Stimulated activated CD8-positive, alpha-beta memory T cell treated with anti-CD3 and anti-CD28 coated beads, Interleukin-15, amount 100 ng/mL, for 4 hours (primary cell): ENCODE measurements at places on chromosomes 13 and 19.

GRCh38 chr13:30164146-30164545, 143.2 kb downstream of the KATNAL1 start:
- no peak for DNase-seq

GRCh38 chr19:50952910-50953309, at the start of gene KLK5:
Gene KLK5, minus strand, starts transcription at chr19:50953038. Its CDS starts 381 bp downstream, at chr19:50952657.
- DNase-seq, result no peak

DNA sequence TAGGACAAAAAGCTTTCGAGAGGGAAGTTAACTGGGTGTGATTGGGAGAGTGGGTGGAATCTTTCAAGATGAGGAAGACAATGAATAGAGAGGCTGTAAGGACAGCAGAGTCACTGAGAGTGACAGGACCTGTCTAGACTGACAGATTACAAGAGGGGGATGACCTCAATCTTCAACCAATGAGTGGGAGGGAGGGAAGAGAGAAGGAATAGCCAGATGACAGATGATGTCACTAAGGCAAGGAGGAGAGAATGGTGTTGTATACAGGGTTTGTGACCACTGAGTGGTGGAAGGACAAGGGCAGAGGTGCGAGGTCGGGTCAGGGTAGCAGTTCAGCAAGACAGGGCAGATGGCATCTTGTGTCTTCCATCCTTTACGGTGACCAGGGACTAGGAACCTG, 5.8 kb upstream of the ILF3 start:
- DNase-seq, result no peak

DNA sequence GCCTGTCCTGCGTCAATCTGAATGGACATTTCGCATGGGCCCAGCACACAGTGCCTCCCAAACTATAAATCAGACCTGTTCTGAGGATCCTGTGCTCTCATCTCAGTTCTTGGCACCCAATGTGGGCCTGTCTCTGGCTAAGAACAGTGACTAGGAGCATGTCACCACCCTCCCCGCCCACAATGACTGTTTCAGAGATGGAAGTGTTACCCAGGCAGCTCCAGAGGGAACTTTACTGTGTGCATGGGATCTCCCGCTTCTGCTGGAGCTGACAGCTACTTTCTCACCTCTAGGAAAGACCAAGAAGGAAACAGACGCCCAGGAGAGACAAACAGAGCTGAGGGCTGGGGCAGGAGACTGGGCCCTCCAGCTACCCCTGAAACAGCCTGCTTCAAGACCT, 45.0 kb downstream of the KCTD15 start:
- no peak for DNase-seq

DNA sequence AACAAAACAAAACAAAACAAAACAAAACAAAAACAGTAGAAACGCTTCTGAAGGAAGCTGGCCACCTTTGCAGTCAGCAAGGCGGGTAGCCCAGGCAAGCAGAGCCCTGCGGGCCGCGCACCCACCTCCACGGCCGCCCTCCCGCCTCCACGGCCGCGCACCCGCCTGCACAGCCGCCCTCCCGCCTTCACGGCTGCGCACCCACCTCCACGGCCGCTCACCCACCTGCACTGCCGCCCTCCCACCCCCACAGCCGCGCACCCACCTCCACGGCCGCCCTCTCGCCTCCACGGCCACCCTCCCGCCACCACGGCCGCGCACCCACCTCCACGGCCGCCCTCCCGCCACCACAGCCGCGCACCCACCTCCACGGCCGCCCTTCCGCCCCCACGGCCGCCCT, 9.0 kb upstream of the TIMM13 start:
- DNase-seq, result no peak

GRCh38 chr13:94030415-94031119, 448.9 kb downstream of the DCT start:
- DNase-seq, result no peak

GRCh38 chr13:25224151-25224550, 52.1 kb upstream of the AMER2 start:
- no peak for DNase-seq

GRCh38 chr13:77891486-77891885, 27.1 kb downstream of the EDNRB start:
- DNase-seq, result no peak

DNA sequence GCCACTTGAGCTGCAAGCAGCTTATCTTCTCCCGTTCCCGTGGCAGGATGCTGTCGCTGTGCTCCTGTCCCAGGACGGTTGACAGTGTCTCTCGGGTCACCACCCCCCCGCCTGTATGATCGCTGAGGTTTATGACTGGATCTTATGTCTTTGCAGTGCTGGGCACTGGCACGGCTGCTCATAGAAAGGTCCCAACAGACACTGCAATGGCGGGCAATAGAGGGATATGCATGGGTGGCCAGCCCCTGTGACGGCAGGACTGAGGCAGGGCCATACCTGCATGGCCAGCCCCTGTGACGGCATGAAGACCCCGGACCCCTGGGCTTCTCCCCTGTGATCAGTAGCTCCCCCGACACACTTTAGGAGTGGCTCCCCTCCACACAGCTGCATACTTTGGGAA, 307.2 kb downstream of the TEX29 start:
- no peak for DNase-seq

DNA sequence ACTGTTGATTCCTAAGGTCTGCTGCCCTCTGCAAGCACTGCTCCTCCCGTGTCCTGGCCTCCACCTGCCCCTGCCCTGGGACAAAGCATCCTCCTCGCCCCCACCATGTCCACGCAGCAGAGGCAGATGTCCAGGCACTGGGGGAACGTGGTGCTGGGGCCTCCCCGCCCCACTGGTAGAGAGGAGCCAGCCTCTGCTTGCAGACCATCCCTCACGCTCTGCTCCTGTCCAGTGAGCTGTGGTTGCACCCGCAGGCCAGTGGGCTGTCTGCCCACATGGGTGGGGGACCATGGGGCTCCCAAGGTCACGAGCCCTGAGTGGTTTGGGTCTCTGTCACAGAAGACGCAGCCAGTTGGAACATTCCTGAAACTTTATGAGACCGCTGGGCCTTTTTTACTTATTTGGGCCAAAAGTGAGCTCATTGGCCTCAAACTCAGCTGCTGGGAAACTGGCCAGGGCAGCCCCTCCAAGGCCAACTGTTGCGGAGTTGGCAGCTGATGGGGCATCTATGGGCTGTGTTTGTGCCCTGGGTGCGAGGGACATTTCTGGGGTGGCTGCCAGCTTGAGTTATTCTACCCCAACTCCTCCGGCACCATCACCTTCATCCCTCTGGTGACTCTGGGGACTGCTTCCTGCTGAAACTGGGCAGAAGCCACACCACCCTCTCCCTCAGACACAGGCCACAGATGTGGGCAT, 64.8 kb upstream of the F7 start:
- no peak for DNase-seq

- DNase-seq, result no peak
Observed at GRCh38 chr19:48258350-48258749, 2.6 kb upstream of the CARD8 start.

DNA sequence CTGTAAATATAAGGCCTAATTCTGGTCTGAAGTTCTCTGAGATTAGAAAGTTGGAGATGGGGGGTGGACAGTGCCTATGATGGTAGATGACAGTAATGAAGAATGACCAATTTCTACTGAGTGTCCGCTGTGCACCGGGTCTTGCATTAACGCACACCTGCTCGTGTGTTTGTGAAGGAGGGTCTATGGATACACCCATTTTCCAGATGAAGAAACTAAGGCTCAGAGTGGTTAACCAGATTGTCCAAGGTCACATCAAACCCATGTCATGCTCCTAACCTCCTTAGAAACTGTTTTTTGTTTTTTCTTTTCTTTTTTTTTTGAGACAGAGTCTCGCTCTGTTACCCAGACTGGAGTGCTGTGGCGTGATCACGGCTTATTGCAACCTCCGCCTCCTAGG, 13.7 kb downstream of the AXL start:
- no peak for DNase-seq

GRCh38 chr19:34734537-34735103, 577 bp downstream of the ZNF181 start:
- peak; percentile 30 for DNase-seq

DNA sequence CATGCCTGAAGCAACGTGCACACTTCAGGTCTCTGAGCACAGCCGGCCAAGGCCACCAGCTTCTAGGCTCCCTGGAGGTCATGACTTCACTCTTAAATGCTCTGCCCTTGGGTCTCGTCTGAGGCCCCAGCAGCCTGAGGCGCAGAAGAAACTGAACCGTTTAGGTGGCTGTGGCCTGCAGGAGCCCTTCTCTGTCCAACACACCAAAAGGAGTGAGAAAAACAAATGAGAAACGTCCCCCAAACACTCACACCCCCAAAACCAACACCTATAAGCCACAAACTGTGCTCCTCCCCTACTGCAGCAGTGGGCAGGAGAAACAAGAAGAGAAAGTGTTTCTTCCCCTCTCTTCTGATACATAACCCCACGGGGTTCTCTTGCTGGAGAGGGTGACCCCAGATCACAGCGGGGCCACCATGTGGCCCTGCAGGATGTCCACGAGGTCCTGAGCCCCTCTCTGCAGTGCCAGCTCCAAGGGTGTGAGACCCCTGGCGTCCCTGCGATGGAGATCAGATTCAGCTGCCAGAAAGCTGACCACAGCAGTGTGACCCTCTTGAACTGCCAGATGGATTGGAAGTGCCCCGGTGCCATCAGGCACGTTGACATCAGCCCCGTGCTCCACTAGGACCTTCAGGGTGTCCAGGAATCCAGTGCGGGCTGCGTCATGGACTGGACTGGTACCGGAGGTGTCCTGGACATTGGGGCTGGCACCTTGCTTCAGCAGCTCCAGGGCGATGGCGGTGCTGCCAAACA, 1.0 kb upstream of the KRI1 start:
- DNase-seq, result peak; percentile 47

DNA sequence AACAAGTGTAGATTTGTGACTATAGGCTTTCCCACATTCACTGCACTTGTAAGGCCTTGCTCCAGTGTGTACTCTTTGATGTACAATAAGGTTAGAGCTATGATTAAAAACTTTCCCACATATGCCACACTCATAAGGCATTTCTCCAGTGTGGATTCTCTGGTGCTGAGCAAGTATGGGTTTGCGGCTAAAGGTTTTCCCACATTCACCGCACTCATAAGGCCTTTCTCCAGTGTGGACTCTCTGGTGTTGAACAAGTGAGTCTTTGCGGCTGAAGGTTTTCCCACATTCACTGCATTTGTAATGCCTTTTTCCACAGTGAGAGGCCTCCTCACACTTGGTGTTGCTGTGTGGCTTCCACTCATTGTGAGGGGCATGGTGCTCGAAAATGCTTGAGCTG, 3.7 kb downstream of the ZNF772 start:
- no peak for DNase-seq

DNA sequence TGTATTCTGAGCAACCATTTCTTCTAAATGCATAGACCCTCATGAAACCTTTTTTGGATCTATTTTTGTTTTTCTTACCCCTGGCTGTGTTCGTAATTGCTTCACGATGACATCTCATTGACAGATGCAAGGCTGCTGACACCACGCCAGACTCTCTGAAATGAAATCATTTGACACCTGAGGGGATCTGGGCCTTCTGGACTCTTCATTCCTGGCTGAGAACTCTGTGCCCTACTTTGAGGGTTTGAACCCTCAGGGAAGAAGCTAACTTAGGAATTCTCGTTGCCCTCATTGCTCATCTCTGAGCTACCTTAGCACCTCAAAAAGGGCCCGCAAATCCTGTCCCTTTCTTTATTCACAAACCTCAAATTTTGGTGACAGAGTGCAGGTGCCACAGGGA, 40.5 kb upstream of the NBEA start:
- no peak for DNase-seq

GRCh38 chr13:38602266-38602665, 84.6 kb upstream of the FREM2 start:
- DNase-seq, result no peak

GRCh38 chr13:95235199-95235756, 66.0 kb downstream of the ABCC4 start:
- no peak for DNase-seq

- no peak for DNase-seq
Observed at GRCh38 chr19:1073956-1074517, 7.1 kb downstream of the ARHGAP45 start.

DNA sequence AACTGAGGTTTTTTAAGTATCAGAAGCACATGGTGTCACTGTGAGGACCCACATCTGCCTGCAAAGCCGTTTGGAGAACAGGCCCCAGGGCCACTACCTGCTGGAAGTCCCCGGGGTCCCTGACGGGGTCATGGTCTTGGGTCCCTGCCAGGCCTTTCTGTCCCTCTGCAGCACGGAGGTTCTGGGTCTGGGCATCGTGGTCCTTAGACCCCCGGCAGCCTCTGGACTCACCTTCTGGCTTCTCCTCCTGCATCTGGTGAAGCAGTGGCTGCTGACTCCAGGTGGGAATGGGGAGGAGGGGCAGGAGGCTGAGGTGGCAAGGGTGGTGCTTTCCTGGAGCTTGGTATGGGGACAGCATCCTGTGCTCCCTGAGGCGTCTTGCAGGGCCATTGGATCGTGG, 198.6 kb downstream of the TEX29 start:
- no peak for DNase-seq

DNA sequence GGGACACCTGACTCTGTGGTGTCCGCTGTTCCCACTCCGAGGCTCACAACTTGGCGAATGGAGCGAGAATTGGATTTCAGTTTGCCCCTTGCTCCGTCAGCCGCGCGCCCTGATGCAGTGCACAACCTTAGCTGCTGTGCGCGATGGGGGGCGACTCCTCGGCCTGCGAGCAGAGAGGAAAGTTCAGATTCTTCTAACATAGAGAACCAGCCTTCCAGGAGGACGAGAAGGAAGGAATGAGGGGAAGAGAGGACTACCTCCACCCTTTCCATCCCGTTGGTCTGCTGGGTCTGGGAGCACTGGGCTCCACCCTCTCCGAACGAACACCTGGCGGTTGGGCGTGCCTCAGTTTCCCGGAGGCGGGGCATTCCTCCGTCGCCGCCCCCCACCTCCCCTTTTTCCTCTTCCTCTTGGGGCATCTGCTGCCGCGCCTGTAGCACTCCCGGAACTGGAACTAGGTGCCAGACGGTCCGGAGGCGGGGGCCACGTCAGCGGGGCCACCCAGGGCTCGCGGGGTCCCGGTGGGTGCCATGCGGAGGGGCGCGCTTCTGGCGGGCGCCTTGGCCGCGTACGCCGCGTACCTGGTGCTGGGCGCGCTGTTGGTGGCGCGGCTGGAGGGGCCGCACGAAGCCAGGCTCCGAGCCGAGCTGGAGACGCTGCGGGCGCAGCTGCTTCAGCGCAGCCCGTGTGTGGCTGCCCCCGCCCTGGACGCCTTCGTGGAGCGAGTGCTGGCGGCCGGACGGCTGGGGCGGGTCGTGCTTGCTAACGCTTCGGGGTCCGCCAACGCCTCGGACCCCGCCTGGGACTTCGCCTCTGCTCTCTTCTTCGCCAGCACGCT, at the start of gene KCNK6:
KCNK6 (plus strand) TSS at position 425 of the 838 bp plus-strand sequence; CDS start at position 531, 106 bp downstream.
- DNase-seq, result peak; percentile 30

GRCh38 chr13:45222516-45222915, 21.7 kb upstream of the KCTD4 start:
- DNase-seq, result no peak

- no peak for DNase-seq
Observed at GRCh38 chr19:43681821-43682220, 11.9 kb upstream of the PLAUR start.

GRCh38 chr19:30036154-30037129, 94.4 kb downstream of the URI1 start:
- DNase-seq, result no peak
